Activated T-helper 1 cell treated with anti-CD3 and anti-CD28 coated beads, Interleukin-12 subunit alpha, Interleukin-12 subunit beta, Interleukin-2, Interleukin-4 antibody, amounts not matched to agents 30 ng/mL and 10 ng/mL and 1 ng/mL, durations not matched to agents 14 hours and 24 hours and 36 hours (primary cell): ENCODE measurements at places on chromosomes 2 and 18. TPM values are rescaled to one million over a fixed set of nuclear protein-coding genes. Genes with fewer than 3 reads are reported as not detected.
A peak's percentile ranks its signal among the peaks of the same experiment; 100 is the strongest.

DNA sequence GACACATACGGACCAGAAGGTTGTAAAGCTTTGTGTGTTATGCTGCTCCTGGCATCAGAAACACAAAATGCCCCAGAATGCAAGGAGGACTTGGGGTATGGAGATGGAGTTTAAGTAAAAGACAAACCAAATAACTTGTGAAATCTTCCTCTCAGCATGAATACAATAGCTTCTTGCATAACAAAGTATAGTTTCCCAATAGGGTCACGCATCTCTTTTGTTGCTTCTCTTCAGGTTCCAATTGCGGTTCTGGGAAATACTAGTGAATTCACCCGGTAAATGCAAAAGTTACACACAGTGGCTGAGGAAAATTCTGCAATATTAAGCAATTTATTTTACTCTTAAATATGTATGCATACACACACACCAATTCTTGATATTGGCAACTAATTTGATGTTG, 339.2 kb upstream of the EPHA4 start:
- H3K4me1 ChIP-seq: no peaks in the 10 kb centered on the region
- DNase-seq: no peak
- no peak overlapping the region for H3K27ac ChIP-seq
- H3K4me3 ChIP-seq: no peak overlapping the region
- H3K36me3 ChIP-seq: no peaks in the 10 kb centered on the region

- no peak for DNase-seq
- H3K27me3 ChIP-seq: no peaks in the 10 kb centered on the region
- H3K4me1 ChIP-seq: no peaks in the 10 kb centered on the region
- no peaks in the 10 kb centered on the region for H3K36me3 ChIP-seq
- no peak overlapping the region for H3K4me3 ChIP-seq
Observed at GRCh38 chr18:42838546-42839145, 276.8 kb downstream of the RIT2 start.

GRCh38 chr2:84857566-84857965, 23.3 kb downstream of the TRABD2A start:
- no peak for DNase-seq
- H3K36me3 ChIP-seq: peaks cover 38% of the 10 kb centered on the region
- peak overlapping the region; percentile 72 for H3K4me3 ChIP-seq
- peak overlapping the region; percentile 41 for H3K27ac ChIP-seq
- H3K27me3 ChIP-seq: no peaks in the 10 kb centered on the region
- peaks cover 86% of the 10 kb centered on the region for H3K4me1 ChIP-seq

- no peak for DNase-seq
- no peak overlapping the region for H3K4me3 ChIP-seq
- peaks cover 6% of the 10 kb centered on the region for H3K4me1 ChIP-seq
Observed at GRCh38 chr2:238104691-238105371, 4.7 kb downstream of the ESPNL start.

SEH1L gene
- total RNA-seq: 121 and 124 TPM in 2 replicates

IL36G gene
- not detected in 2 replicates for total RNA-seq

- peak overlapping the region; percentile 76 for H3K27ac ChIP-seq
- peaks cover 47% of the 10 kb centered on the region for H3K4me1 ChIP-seq
- no peak overlapping the region for H3K4me3 ChIP-seq
Observed at GRCh38 chr18:3653851-3654441, 204.0 kb downstream of the TGIF1 start.
